ENCODE measurements at places on chromosomes 4 and X.

DNA sequence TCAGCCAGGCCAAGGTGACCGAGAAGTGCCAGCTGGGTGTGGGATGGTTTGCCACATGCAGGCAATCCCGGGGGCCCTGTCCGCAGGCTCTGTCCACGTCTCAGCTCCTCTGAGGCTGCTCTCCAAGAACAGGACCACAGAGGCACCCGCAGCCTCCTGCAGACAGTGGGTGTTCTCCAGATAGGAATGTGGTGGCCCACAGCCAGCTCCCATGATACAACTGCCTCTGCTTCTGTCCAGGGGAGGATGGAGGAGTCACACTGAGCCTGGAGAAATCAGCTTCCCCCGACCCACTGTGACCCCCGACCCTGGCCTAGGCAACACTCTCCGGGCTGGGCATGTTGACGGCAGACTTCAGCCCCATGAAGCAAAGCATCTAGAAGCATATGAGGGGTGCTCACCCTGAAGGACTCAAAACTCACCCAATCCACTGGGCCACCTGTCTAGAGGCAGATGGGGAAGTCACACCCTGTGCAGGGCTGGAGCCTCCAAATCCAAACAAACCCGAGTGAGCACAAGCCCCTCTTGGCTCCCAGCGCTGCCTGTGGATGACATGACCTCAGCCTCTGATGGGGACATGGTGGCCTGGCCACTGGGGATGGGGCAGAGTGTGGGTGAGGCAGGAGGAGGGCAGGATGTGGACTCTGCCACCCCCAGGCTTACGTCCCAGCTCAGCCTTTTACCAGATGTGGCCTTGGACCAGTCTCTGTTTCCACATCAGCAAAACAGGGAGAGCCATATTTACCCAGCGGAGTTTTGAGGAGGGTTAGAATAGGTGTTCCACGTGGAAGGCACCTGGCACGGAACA lies 102.3 kb downstream of the PSAPL1 start:
- no peak for DNase-seq

GRCh38 chr4:138209094-138209493 lies 33.1 kb downstream of the SLC7A11 start:
- DNase-seq: no peak

DNA sequence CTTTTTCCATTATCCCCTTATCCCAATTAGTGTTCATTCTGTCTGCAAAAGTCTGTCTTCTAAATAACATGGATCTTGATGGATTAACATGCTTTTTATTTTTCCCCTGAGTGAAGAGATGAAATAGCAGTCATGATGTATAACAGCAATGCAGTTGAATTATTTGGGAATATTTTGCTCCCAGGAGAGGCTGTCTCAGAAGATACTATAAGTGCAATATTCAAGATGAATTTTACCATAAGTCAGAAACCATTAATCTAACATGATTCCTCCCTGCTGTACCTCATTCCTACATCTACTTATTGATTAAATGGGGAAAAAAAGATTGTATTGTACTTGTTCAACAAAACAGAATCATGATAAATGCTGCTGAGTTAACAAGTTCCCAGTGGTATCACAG lies 233.2 kb upstream of the KCNIP4 start:
- DNase-seq: no peak

- DNase-seq: no peak
These were observed 7.1 kb downstream of the KLF3 start for GRCh38 chr4:38670939-38671591.

GRCh38 chrX:18065956-18066355 lies 154.7 kb downstream of the BEND2 start:
- no peak for DNase-seq

GRCh38 chr4:6775746-6776145 lies 6.8 kb upstream of the KIAA0232 start:
- DNase-seq: no peak

GRCh38 chrX:7127056-7127455 lies 20.5 kb upstream of the STS start:
- DNase-seq: no peak

DNA sequence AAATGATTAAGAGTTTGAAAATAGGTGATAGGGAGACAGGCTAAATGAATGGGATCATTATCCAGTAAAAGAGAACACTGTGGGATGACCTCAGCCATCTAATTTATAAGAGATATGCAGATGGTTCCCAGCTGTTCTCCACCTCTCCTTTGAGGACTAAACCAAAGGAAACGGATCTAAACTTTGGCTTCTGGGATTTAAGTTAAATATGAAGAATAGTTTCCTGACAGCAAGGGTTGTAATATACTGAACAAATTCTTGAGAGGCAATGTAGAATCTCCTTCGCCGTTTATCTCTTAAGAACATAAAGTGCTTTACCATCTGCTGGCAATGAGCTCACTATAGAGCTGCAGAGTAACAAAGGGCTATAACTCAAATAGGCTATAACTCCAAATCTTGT lies 35.4 kb upstream of the HPGDS start:
- no peak for DNase-seq

GRCh38 chr4:114180481-114180880 lies 201.0 kb upstream of the ARSJ start:
- peak; percentile 14 for DNase-seq

DNA sequence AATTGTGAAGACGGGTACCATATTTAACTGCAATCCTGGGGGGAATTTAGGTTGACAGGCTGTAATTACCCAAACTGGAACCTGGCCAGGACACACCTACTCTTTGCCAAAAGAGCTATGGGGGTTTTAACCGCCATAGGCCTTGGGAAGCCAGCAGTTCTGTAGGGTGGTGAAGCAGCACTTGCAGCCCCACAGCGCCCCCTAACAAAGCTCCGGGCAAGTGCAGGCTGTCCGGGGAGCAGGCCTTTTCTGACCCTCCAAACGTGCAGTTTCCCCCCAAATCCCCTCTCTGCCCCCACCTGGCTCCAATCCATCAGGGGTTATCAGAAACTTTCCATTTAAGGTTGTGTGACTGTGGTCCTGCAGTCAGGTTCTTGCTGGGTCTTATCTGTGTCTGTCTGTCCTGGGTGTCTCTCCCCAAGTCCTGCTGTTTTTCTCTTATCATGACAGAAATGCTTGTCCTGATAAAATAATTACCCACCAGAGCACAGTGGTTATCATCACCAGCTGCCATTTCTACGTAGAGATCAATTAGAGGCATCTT lies 350.9 kb downstream of the MID1IP1 start:
- peak; percentile 29 for DNase-seq

DNA sequence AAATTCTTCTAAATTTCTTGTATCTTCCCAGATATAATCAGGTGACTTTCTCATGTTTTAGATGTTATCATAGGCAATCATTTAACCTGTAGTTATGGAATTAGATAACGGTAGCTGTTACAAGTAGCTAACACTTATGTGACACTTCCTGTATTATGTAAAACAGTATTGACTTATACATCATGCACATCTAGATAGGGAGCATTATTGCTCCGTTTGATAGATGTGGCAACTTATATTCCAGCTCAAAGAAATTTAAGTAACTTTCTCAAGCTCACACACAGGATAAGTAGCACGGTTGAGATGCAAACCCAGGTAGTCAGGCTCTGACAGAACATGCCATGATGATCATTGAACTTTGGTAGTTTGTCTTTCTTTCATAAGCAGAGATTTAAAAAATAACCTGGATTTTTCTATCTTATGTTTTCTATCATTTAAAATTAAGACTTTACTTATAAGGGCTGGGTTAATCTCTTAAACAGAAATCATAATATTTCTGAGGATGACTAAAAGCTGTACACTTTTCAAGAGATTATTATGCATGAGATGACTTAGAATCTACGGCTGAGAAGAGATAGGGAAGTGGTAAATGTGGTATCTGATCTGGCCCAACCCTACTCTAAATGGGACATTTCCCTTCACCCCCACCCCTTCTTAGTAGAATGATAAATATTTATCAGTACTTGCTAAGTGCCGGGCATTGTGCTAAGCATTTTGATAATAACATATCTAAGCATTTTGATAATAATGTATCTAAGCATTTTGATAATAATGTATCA lies 69.1 kb upstream of the HPGD start:
- no peak for DNase-seq

GRCh38 chr4:30610361-30610760 lies 109.8 kb upstream of the PCDH7 start:
- no peak for DNase-seq

- no peak for DNase-seq
These were observed 475.9 kb upstream of the GALNT7 start for GRCh38 chr4:172692701-172693100.

GRCh38 chr4:48196758-48197504 lies 62.9 kb upstream of the TXK start:
- no peak for DNase-seq

- peak; percentile 100 for DNase-seq
These were observed at the start of gene GTPBP6 for GRCh38 chrX:318739-319578. Gene GTPBP6 (minus strand): TSS chrX:318796. CDS start chrX:318787, 9 bp downstream.

DNA sequence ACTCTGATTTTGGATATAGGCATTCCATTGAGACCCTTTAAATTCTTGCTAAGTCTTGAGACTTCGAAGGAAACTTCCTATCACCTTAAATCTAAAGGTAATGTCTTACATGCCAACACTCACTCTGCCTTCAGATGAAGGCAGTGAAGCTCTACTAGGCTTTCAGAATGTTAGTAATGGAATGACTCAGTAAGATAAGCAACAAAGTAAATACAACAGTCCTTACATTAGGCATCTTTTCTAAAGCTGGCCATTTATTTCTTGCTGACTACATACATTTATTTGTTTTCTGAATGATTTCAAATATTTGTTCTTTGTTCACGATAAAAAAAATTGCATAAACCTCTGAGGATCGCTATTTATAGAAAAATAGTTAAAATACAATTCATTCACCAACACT lies 43.5 kb downstream of the ASIC5 start:
- no peak for DNase-seq

GRCh38 chr4:3420606-3420955 lies 21.2 kb upstream of the HGFAC start:
- no peak for DNase-seq

GRCh38 chr4:38056011-38056685 lies 96.0 kb downstream of the PTTG2 start:
- DNase-seq: no peak

DNA sequence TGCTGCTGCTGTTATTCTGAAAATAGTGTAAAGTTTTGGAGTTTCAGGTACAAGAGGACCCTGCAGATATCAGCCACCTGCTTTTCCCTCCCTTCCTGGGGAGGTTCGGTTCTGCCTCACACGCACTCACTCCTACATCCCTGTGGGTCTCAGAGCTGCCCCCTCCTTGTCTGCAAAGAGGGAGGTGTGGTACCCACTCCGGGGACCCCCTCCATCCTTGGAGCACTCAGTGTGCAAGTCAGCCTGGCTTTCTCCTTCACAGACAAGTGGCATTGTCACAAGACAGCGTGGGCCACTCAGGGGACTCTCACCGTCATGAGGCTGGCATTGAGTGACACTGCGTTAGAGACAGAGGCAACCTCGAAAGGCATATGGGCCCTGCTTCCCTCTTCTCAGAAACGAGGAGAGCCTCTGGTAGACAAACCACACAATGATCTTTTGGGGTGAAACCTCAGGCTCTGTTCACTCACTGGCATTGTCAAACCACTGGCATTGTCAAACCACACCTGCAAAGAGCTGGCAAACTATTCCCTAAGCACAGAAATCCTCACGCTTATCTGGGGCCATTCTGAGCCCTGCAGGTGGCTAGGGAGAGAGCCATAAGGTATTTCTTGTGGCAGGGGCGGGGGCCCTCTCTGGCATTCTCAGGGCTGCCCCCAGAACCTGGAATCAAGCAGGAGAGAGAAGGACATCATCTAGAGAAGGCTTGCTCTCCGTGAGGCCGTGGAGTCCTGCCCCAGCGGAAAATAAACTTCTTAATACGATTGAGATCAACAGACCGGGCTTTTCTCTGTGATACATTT lies 285.0 kb downstream of the SHOX start:
- DNase-seq: no peak

- DNase-seq: no peak
These were observed 171.7 kb downstream of the AFAP1 start for GRCh38 chr4:7767966-7768365.

DNA sequence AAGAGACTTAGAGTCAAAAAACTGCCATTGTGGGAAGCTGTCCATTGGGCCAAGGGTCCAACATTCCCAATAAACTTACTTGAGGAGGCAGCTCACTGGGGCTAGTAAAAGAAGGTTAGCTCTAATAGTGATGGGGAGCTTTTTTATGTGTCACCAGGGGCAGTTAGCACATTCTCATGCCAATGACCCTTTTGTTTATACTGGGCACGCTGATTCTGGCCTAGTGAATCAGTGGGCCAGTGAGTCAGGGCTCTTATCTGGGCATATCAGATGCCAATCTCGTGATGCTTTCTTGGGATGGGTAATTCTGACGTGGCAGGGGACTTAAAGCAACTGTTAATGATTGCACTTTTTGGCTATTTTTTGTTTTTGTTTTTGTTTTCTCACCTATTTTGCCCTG lies 27.8 kb downstream of the TCEAL1 start:
- DNase-seq: no peak

DNA sequence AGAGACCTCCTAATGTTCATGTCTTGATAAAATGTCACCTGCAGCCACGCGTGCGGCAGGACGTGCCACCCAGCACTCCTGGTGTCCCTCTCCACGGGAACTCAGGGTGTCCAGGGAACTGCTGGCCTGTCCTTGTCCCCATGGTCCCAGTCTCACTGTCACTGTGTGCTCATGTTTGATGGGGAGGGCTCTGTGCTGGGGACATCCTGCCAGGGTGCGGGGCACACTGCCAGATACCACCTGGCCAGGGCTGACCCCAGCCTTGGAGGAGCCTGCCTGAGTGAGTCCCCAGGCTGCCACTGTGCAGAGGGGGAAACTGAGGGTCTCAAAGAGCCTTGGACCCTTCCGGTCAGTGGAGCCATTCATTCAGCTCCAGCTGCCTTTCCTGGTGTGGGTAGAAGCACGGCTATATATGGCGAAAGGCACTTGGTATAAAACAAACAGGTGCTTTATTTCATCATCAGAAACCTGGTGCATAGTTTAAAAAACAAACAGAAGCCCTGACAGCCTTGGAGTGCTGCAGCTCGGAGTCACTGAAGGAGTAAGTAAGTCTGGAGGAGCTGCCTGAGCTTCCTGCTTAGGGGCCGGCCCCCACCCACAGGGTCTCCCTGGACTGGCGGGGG lies 33.0 kb downstream of the NOP14 start:
- DNase-seq: no peak

- no peak for DNase-seq
These were observed 124.5 kb downstream of the CHM start for GRCh38 chrX:85922821-85923220.

DNA sequence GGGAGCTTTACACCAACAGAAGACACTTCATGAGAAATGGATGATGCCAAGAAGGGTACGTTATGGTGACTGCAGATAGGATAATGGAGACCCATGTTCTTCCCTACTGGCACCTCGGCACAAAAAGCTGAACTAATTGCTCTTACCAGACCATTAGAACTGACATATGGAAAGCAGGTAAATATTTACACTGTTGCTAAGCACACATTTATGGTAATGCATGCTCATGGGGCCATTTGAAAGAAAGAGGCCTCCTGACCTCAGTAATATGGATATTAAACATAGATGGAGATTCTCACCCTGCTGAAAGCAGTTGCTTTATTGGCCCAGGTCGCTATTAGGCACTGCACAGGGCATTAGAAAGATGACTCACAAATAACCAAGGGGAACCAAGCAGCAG lies 1759.6 kb downstream of the C4orf33 start:
- DNase-seq: no peak

GRCh38 chr4:140256335-140256734 lies 102.4 kb upstream of the MAML3 start:
- DNase-seq: no peak

Measured in head of caudate nucleus (tissue), 42 donors.